ENCODE measurements at places on chromosomes 3 and 15.

GRCh38 chr15:67840749-67841512, 1.1 kb upstream of the RNU6-1 start:
- DNase-seq, result no peak

- no peak for DNase-seq
Observed at GRCh38 chr3:159257954-159258353, 456.1 kb downstream of the MFSD1 start.

- no peak for DNase-seq
Observed at GRCh38 chr15:88383354-88383753, 83.8 kb downstream of the MRPL46 start.

DNA sequence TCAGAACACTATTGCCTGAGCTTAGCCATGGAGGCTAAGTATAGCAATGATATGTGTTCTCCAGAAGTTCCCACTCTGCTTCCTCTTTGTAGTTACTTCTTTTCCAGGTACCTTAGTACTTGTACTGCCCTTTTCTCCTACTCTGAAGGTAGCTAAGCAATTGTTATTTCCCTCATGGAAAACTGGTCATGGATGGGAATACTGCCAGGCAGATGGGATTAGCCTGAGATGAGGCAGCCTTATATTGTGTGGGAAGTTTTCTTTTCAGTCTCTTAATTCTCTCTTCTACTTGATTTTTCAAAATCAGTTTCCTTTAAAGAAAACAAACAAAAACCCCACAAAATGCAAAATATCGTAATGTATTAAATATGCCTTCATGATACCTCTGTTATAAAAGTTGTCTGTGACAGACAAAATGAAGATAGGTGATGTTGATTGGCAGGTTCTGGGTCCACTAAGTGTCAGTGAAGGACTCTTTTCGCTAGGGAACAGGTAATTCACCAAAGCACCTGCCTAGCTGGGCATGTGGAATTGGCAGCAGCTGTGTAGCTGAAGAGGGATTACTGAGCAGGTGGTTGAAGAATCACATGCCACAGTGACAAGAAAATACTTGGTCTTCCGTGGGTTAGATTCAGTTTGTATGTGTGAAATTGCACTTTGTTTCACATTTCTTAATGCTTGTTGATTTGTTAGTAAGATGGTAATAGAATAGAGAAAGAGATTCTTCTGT, 4.1 kb downstream of the ZNF609 start:
- no peak for DNase-seq

- DNase-seq, result no peak
Observed at GRCh38 chr3:153911116-153911515, 210.1 kb upstream of the ARHGEF26 start.

DNA sequence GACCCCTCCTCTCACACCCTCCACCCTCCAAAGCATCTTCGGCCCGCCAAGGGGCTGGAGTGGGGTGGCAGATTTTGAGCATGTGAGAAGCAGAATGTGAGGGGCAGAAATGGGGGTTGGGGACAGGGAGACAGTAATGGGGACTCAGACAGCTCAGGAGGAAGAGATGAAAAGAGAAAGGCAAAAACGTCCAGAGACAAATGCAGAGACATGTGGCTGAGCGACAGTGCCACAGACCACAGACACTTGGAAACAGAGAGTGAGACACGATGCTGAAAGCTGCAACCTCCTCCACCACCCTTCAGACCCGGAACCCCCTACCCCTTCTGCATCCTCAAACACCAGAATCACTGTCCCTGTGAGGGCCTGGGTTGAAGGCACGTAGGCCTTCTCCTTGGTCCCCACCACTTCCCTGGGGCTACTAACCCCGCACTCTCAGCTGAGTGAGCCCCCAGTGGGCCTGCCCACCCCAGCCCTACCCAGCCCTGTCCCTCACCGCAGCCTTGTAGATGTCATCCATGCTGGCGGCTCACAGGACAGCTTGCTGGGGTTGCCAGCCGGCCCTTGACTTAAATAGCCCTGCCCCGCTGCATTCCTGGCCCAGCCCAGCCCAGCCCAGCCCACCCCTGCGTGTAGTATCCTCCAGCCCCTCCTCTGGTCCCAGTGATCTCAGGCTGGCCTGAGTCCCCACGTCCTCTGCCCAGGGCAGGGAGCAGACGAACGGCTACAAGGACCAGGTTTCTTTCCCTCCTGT, at the start of gene TNNC1:
TNNC1 (minus strand) TSS at position 546 of the 754 bp plus-strand sequence; CDS start at position 520, 26 bp downstream.
- DNase-seq, result no peak
